GM19239 (cell line): ENCODE measurements at places on chromosomes 1 and 21.

DNA sequence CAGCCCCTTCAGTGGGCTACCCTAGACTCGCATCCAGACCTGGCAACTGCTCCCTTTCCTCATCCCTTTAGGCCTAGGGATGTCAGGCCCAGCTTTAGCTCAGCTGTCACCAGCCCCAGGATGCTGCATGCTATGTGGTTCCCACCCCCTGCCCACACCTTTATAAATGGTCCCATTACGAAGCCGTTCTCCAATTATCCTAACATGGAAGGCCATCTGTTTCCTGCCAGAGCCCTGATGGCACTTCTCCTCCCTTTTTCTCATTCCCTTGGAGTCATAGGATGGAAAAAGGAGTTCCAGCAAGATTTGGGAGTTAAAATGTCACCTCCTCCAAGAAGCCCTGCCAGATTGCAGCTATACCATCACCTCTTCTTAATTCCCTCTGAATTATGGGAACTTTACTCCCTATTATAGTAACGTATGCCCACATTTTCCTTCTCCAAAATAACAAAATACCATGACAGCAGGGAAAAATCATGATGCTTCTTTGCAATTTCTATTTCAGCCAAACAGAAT is 205.0 kb upstream of the GRIK3 start:
- no peak for DNase-seq

DNA sequence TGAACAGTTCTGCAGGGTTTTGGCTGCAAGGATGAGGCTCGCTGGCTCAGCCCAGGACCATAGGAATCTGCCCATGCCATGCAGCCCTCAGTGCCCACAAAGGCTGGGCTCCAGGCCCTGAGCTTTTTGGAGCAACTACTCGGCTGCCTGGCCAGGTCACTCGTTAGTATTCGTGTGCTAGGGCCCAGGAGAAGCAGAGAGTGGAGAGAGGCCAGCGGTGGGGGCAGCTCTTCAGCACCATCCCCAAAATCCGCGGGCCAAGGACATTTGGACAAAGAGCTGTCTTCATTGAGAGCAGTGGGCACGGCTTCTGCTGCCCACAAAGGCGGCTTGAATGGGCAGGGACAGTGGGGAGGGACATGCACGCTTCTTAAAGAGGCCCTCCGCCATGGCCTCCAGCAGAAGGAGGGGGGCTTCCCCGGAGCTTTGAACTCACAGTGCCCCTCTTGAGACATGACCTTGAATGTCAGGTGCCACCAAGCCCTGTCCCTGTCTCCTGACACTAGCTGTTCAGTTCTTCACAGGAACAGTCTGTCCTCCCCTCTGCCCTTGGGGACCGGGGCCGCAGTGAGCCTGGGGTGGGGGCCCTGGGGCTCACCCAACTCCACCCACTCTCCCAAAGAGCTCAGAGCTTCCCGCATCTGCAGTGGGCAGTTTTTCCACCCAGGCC is 106.1 kb upstream of the ARHGEF16 start:
- DNase-seq = no peak

- no peak for DNase-seq
Observed at GRCh38 chr1:230145953-230146476, 79.0 kb downstream of the GALNT2 start.

GRCh38 chr1:85297538-85297854 is 21.1 kb upstream of the BCL10 start:
- DNase-seq = no peak

DNA sequence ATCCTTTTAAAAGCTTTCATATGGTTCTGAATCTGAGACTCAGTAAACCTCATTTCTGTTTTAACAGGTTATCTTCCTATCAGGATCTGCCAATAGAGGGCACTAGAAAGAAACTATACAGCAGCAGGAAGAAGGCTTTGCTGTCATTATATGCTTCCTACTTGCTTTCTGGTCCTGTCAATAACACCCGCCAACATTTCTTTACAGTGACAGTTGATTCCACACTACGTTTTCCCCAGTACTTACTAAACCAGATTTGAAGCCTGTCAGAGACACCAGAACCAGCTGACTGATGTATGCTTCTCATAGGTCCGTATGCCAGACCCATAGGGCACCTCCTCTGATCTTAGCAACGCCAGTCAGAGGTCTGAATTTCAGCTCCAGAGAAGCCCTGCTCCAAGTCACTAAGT is 341.0 kb upstream of the NEGR1 start:
- DNase-seq = no peak

GRCh38 chr1:68826836-68827235 is 330.0 kb upstream of the DEPDC1 start:
- no peak for DNase-seq

- no peak for DNase-seq
Observed at GRCh38 chr1:220906561-220907334, 27.5 kb downstream of the HLX start.

- no peak for DNase-seq
Observed at GRCh38 chr1:109993885-109994284, 9.3 kb downstream of the AHCYL1 start.

- DNase-seq = no peak
Observed at GRCh38 chr1:227343727-227344551, 25.6 kb upstream of the CDC42BPA start.

- DNase-seq = no peak
Observed at GRCh38 chr1:8602471-8603219, 214.8 kb downstream of the RERE start.

DNA sequence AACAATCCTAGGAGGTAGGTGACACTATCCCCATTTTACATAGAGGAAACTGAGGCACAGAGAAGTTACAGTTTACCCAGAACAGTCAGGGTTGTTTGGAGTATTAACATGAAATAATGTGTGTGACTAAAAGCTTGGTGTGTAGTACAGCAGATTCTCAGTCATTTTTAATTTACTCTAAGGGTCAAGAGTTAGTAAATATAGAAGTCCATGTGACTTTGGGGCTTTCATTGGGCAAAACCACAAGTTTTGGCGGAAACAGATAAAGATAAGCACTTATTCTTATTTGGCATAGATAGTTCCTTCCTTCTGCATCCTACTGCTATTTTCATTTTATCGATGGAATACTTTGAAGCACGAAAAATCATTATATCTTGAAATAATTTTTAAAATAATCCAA is 128.5 kb downstream of the DNM3 start:
- DNase-seq = no peak

DNA sequence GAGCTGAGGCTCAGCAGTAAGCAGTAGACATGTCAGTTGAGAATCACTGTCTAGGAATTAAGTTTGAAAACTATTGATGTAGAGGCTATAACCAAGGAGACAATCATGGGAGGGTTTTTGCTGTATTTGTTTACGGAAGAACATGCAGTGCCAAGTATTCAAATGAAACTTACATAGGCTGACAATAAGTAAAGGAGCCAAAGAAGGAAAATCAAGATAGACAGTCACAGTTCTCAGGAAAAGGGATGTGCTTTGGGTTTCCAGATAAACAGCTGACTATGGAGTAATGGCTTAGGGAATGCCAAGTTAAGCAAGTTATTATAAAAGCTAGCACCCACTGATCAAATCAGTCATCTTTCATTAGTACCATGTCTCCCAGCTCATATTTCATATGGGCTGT is 21.5 kb downstream of the GNG12 start:
- DNase-seq = no peak

GRCh38 chr1:91583326-91583755 is 82.7 kb downstream of the CDC7 start:
- DNase-seq = no peak

GRCh38 chr1:46529031-46529630 is 22.3 kb downstream of the KNCN start:
- no peak for DNase-seq

DNA sequence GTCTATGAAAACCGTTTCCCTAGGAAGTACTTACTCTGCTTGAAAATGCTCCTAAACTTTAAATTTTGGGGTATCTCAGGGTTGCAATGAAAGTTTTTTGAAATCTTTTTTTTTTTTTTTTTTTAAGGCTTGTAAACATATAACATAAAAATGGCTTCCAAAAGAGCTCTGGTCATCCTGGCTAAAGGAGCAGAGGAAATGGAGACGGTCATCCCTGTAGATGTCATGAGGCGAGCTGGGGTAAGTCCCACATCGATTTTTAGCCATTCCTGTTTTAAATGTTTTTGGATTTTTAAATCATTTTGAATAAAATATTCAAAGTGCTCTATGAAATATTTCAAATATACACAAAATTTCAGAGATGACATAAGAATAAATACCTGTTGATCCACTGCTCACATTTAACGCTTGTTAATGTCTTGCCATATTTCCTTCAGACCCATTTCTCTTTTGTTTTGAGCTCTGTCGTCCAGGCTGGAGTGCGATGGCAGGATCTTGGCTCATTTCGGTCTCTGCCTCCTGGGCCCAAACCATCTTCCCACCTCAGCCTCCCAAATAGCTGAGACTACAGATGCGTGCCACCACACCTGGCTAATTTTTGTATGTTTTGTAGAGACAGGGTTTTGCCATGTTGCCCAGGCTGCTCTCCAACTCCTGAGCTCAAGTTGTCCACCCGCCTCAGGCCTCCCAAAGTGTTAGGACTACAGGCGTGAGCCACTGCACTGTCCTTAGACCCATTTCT is 1.3 kb downstream of the PARK7 start:
- no peak for DNase-seq

GRCh38 chr1:204299814-204300365 is 59.8 kb downstream of the PLEKHA6 start:
- no peak for DNase-seq

DNA sequence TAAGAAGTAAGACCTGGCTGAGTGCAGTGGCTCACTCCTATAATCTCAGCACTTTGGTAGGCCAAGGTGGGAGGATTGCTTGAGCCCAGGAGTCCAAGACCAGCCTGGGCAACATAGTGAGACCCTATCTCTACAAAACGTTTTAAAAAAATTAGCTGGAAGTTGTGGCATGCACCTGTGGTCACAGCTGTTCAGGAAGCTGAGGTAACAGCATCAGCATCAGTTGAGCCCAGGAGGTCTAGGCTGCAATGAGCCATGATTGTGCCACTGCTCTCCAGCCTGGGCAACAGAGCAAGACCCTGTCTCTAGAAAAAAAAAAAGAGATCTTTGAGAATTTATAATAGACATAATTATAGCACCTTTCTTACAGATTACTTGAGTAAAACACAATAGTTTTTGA is 36.0 kb downstream of the AGL start:
- no peak for DNase-seq

DNA sequence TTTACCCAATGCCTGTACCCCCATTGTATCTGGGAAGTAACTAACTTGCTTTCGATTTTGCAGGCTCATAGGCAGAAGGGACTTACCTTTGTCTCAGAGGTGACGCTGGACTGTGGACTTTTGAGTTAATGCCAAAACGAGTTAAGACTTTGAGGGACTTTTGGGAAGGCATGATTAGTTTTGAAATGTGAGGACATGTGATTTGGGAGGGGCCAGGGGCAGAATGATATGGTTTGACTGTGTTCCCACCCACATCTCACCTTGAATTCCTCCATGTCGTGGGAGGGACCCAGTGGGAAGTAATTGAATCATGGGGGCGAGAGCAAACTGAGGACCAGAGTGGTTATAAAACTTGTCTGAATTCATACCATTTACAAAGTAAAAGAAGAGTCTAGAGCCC is 77.1 kb upstream of the HOOK1 start:
- no peak for DNase-seq

DNA sequence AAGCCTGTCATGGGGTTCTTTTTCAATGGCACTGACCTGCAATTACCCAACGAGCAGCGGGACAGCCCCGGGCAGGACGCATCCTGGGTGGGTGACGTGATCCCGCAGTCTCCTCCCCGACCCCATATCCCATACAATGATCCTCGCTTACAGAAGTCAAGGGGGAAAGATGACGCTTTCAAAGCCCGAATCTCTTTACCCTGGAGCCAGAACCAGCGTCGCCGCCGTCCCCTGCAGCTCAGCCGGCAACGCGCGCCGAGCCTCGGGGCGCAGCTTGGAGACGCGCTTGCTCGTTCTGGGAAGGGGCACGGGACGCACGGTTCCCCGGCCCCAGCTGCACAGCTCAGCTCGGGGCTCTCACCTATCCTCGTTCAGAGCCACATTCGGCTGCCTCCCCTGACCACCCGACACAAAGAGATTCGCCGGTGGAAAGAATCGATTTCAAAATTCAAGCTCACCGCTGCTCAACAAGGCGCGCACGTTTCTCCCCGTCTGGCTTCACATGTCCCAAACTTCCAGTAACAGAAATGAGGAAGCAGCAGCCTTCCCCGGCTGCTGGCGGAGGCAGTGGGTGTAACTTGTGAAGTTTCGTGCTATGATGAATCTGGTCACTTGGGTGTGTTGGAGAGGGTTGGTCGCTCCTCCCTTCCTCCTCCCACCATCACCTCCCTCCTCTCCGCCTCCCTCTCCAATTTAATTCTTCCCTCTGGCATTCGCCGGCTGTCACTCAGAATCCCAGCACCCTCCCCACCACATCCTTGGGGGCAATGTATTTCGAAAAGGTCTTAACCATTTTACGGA is at the start of gene TIAM1:
TSS of gene TIAM1 (minus strand) at position 582 of the 801 bp plus-strand sequence. CDS start 77,289 bp downstream, outside the sequence.
- DNase-seq = no peak

DNA sequence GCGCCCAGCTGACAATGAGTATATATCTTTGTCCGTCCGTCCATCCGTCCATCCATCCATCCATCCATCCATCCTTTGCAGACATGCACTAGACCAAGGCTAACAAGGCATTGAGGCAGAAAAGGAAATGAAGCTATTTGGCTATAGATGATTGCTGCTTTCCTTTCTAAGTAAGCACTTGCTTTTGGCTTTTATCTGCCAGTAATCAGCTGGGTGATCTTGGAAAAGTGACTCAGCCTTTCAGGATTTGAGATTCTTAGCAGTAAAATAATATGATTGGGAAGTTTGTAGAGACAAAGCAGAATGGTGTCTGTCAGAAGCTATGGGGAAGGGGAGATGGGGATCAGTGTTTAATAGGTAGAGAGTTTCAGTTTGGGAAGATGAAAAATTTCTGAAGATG is 22.7 kb downstream of the ZFYVE9 start:
- no peak for DNase-seq

DNA sequence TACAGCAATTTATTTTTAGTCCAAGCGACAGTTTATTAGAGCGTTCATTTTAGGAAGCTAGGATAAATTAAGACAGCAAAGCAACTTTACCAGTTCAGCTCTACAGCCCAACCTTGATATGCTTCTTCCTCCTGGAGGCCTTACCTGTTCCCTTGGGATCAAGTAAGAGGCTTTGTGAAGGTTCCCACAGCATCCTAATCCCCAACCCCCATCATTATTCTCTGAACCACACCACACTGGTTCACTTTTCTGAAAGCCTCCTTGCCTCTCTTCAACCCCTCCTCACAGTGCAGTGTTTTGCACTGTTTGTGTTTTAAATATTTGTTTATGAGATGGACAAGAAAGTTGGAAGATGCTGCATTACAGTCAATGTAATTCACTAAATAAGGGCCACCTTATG is 126.3 kb upstream of the CXADR start:
- no peak for DNase-seq

GRCh38 chr1:159699653-159700052 is 14.7 kb downstream of the CRP start:
- no peak for DNase-seq
